ENCODE measurements at places on chromosomes 16 and 17.

- no peak for DNase-seq
Observed at GRCh38 chr17:81251094-81251708, 12.1 kb downstream of the NDUFAF8 start.

GRCh38 chr17:27384261-27384701, 72.0 kb upstream of the KSR1 start:
- DNase-seq = no peak

GRCh38 chr17:48641541-48642058, 15.4 kb upstream of the HOXB9 start:
- DNase-seq = no peak

- DNase-seq = no peak
Observed at GRCh38 chr16:11587643-11588247, 1.0 kb upstream of the LITAF start.

- no peak for DNase-seq
Observed at GRCh38 chr16:24973809-24974461, 41.2 kb downstream of the ARHGAP17 start.

GRCh38 chr16:27924411-27925118, 138.9 kb downstream of the GSG1L start:
- no peak for DNase-seq

DNA sequence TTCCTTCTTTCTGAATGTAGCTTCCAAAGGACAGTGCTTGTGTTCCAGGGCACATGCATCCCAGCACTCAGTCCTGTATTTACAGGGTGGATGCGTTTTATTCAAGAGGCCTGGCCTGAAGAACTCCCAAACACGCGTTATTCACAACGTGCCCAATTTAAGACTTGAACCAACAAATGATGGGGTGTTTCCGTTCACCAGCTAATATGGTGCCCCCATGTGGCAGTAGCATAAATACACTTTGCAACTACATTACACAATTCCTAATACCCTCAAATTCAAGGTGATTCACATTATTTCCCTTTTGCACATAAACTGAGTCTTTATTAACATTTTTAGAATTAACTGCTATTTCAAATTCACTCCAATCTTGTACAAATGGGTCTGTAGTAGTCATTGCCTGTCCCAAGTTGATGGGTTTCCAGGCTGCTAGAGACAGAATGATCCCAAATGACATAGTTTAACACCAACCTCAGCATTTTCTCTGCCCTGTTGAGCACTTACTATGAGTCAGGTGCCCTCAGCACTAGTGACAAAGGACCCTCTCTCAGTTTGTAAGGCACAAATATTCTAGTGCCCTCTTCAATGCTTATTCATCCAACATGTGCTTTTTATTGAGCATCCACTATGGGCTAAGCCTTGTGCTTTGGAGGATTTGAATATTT, 26.9 kb downstream of the HSD17B2 start:
- no peak for DNase-seq

GRCh38 chr17:58516644-58517377, 2.4 kb upstream of the MTMR4 start:
- no peak for DNase-seq

- DNase-seq = peak; percentile 34
Observed at GRCh38 chr17:19003543-19004420, 782 bp downstream of the FAM83G start.

DNA sequence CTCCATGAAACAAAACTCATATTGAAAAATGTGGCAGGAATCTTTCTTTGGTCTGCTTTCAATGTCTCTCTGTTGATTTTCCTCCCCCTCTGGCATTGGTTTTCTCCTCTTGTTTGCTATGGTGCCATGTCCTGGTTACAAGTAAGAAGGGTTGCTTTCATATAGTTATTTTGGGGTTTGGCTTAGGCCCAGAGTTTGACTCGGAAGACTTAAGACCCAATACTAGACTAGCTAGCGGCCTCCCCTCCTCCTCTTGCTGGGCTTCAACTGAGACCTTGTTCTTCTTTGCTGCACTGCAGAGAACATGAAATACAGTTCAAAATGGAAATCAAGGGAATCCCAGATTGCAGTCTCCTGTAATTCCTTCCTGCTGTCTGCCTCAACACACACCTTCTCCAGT, 30.0 kb upstream of the CLEC18A start:
- DNase-seq = no peak

- DNase-seq = no peak
Observed at GRCh38 chr16:66306366-66307150, 59.9 kb upstream of the CDH5 start.

GRCh38 chr17:73536700-73537605, 107.3 kb downstream of the SDK2 start:
- no peak for DNase-seq

DNA sequence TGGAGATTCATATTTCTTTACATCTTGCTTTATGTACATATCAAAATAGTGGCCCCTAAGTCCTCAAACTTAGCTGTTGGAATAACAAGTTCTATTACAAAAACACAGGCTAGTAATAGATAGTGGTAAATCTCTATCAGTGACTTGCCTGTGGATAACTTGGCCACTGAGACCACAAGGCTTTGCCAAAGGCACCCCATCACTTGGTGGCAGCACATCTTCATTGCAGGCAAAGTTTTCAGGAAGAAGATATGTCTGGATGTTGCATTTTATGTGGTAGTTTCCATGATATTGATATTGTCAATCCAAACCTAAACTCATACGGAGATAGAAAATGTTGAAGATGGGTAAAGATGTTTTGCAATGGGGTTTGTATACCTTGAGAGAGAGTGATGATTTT, 58.5 kb downstream of the KNOP1 start:
- no peak for DNase-seq

- DNase-seq = no peak
Observed at GRCh38 chr16:89925596-89926079, 2.5 kb downstream of the TUBB3 start.

- DNase-seq = peak; percentile 86
Observed at GRCh38 chr17:3796110-3796821, 4.7 kb downstream of the ITGAE start.

DNA sequence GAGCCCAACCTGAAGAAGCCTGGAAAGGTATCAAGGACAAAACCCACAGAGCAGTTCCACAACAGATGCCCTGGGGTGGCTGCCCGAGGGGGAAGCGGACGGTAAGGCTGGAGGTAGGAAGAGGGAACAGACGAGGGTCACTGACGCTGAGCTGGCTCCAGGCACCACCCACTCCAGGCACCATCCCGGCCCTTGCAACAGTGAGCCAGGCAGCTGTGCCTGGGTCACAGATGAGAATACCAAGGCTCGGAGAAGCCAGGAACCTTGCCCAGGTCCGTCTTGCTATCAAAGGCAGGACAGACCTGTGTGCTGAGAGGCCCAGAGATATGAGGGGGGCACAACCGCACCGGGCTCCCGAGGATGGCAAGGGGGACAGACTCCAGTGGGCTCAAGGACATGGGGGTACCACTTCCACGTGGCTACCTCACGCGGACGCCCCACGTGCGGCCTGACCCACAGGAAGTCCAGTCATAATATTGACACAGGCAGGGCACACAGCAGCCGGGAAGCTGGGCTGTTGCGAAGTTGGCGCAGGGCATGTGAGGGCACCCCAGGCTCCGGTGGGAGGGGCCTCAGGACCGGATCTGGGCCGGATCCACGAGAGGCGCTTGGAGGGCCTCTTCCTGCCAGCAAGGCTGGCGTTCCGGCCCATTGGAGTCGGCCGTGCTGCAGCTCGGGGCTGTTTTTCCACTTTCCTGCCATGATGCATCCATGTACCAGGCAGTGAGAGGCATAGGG, 29.9 kb downstream of the PEMT start:
- DNase-seq = no peak
